ENCODE measurements at places on chromosomes 6 and 20. TPM values are rescaled to one million over a fixed set of nuclear protein-coding genes. Genes with fewer than 3 reads are reported as not detected.

- no peaks in the 10 kb centered on the region for H3K27me3 ChIP-seq
- no peak overlapping the region for H3K4me3 ChIP-seq
- H3K36me3 ChIP-seq = no peaks in the 10 kb centered on the region
- H3K4me1 ChIP-seq = no peaks in the 10 kb centered on the region
Measured at GRCh38 chr6:7479801-7480266, 61.6 kb upstream of the DSP start.

GRCh38 chr6:16471910-16472297, 233.5 kb downstream of the GMPR start:
- H3K4me3 ChIP-seq = no peak overlapping the region
- no peak overlapping the region for H3K27ac ChIP-seq
- no peaks in the 10 kb centered on the region for H3K36me3 ChIP-seq

- no peaks in the 10 kb centered on the region for H3K27me3 ChIP-seq
- no peaks in the 10 kb centered on the region for H3K36me3 ChIP-seq
- peaks cover 8% of the 10 kb centered on the region for H3K4me1 ChIP-seq
Measured at GRCh38 chr20:8431538-8432434, 299.7 kb downstream of the PLCB1 start.

DNA sequence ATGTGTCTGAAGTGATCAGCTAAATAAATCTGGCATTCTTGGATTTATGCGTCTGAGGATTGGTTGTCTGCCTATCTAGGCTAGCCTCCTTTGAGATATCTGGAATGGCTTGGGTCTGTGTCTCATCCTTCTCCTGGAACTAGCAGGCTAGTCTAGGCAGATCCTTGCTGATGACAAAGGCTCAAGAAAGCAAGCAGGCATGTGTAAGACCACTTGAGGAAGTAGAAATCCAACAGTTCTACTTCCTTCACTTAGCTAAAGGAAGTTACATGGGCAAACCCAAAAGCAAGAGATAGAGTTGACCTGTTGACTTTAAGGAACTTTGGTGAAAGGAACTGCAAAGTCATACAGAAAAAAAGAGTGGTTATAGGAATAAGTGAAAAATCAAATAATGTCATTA, 672.6 kb downstream of the MAFB start:
- no peak overlapping the region for H3K4me3 ChIP-seq
- DNase-seq = no peak
- H3K36me3 ChIP-seq = no peaks in the 10 kb centered on the region
- no peaks in the 10 kb centered on the region for H3K27me3 ChIP-seq
- H3K4me1 ChIP-seq = no peaks in the 10 kb centered on the region

DNA sequence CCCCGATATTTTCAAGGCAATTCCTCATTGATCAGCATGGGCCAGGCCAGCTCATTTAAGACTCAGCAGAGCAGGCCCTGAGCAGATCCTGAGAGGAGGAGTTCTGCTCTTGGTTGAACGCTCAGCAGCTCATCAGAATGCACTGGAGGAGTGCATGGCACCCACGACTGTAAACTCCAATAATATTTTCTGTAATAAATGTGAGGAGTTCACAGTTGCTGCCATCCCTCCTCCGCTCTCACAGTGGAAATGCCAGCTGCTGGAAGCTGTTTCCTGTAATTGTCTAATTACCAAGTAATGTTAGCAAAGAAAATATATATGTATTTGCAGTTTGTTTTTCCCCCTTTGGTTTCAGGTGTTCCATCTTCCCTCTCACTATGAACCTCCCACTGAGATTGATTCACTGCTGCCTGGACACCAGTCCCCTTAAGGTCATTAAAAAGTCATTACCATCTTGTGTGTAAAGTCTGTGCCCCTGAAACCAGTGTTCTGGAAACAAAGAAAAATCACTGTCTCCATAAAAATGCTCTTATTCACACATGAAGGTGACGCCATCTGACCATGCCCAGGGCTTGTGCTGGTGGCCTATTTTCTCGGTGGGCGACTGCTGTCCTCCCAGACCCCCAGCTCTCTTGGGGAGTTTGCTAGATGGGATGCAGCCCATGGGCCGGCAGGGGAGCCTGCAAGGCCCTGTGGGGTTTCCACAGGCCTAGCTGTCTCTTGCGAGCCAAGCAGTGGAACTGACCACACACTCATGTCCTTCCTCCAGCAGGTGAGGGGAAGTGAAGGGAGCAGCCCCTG, 374.2 kb downstream of the ZFAND3 start:
- H3K4me1 ChIP-seq = peaks cover 6% of the 10 kb centered on the region
- no peaks in the 10 kb centered on the region for H3K36me3 ChIP-seq
- no peaks in the 10 kb centered on the region for H3K27me3 ChIP-seq
- no peak for DNase-seq
- H3K27ac ChIP-seq = no peak overlapping the region

DNA sequence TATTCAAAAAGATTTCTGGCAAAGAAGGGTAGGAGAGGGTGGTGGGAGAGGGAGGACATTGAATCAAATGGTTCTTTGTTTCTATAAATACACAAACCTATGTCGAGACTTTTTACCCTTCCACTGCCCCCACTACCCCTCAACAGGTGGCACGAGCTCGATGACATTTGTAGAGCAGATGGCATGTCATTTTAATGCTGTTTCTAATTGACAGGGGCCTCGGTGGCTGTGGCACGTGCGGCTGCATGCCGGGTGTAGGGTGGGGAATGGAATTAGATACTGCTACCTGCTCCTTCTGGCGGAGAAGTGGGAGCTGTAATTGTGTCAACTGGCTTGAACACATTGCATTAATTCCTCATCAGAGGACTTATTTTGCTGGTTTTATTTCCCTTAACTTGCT, 29.1 kb upstream of the SASH1 start:
- H3K27me3 ChIP-seq = no peaks in the 10 kb centered on the region
- no peak overlapping the region for H3K4me3 ChIP-seq
- no peaks in the 10 kb centered on the region for H3K36me3 ChIP-seq
- no peaks in the 10 kb centered on the region for H3K4me1 ChIP-seq
- DNase-seq = no peak

GRCh38 chr6:37556881-37557644, 57.4 kb upstream of the CCDC167 start:
- H3K4me3 ChIP-seq = no peak overlapping the region
- DNase-seq = no peak
- H3K36me3 ChIP-seq = no peaks in the 10 kb centered on the region
- H3K27me3 ChIP-seq = no peaks in the 10 kb centered on the region
- peak overlapping the region; percentile 45 for H3K27ac ChIP-seq
- no peaks in the 10 kb centered on the region for H3K4me1 ChIP-seq

- H3K27ac ChIP-seq = no peak overlapping the region
- H3K4me1 ChIP-seq = peaks cover 5% of the 10 kb centered on the region
- H3K27me3 ChIP-seq = no peaks in the 10 kb centered on the region
- no peak overlapping the region for H3K4me3 ChIP-seq
- peaks cover 25% of the 10 kb centered on the region for H3K36me3 ChIP-seq
- no peak for DNase-seq
Measured at GRCh38 chr6:138310821-138311220, 66.9 kb upstream of the SMIM28 start.

- no peak overlapping the region for H3K4me3 ChIP-seq
- no peak overlapping the region for H3K27ac ChIP-seq
- no peaks in the 10 kb centered on the region for H3K4me1 ChIP-seq
- H3K27me3 ChIP-seq = no peaks in the 10 kb centered on the region
- H3K36me3 ChIP-seq = no peaks in the 10 kb centered on the region
- peak; percentile 53 for DNase-seq
Measured at GRCh38 chr6:90356012-90356421, 59.4 kb upstream of the BACH2 start.

DNA sequence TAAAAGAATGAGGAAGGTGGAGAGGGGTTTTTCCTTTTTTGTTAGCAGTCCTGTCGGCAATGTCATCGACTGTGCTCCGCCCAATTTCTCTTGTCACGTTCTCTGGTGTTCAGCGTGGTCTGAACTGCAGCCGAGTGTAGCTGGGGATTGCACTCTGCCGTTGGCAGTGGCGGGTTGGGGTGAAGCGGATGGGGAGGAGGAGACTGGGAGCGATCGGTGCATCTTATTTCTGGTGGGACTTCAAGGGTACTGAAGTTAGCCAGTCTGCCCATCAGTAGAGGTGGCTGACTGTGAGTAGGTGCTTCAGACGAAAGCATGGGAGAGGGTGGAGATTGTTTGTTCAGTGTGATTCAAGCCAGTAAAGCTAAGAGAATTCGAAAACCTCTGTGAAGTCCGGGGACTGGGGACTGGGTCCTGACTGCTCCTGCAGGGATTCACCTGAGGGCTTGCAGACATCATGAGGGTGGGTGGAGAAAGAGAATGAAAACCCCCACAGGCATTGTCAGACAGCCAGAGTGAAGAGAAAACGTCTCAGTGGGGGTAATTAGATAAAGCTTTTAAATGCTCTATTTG, 5.1 kb downstream of the RREB1 start:
- H3K4me3 ChIP-seq = peak overlapping the region; percentile 83
- H3K36me3 ChIP-seq = peaks cover 6% of the 10 kb centered on the region
- peak; percentile 79 for DNase-seq
- H3K27me3 ChIP-seq = no peaks in the 10 kb centered on the region

DNA sequence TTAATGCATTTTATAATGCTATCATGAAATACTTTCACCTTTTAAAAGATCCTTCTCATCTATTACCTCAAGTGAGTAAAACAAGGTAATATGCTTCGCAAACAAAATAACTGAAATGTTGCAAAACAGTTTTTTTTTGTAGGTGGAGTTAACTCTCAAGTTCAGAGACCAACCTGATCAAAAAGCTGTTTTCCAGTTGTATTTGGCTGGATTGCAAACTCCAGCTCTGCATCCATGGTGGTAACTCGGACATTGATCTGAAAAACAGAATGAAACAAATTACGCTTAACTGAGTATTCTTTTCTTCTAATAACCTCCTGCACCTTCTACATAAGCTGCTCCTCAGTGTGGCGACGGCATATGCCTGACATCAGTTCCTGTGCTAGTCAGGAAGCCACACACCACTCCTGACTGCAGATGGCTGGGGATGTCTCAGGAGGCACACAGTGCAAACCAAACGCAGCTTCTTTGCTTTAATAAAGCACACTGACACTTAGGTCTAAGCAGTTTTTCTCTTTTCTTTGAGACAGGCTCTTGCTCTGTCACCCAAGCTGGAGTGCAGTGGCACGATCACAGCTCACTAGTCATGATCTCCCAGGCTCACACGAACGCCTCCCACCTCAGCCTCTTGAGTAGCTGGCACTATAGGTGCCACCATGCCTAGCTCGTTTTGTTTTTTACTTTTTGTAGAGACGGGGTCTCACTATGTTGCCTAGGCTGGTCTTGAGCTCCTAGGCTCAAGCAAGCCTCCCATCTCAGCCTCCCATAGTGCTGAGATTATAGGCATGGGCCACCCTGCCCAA, 29.9 kb downstream of the EZR start:
- H3K27ac ChIP-seq = peak overlapping the region; percentile 65
- H3K36me3 ChIP-seq = peaks cover 63% of the 10 kb centered on the region
- DNase-seq = peak; percentile 44
- peaks cover 10% of the 10 kb centered on the region for H3K4me1 ChIP-seq

DNA sequence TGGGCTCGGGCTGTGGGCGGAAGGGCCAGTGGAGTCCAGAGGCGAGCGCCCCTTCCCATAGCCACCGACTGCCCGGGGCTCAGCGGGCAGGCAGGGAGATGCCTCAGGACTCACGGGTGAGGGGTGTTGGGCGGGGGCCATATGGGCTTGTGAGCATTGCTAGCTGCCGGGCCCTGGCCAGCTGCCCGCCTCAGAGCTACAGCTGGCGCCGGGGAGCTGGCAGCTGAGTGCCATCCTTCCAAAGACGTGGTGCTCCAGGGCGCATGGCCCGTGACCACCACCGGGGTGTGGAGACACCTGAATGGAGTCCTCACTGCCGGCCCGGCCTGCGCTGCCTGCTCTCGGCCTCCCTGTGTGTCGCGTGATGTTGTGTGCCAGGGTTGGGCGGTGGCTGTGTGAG, 10.6 kb upstream of the RBBP8NL start:
- H3K4me3 ChIP-seq = no peak overlapping the region
- no peak for DNase-seq
- H3K27me3 ChIP-seq = no peaks in the 10 kb centered on the region
- no peak overlapping the region for H3K27ac ChIP-seq

DNA sequence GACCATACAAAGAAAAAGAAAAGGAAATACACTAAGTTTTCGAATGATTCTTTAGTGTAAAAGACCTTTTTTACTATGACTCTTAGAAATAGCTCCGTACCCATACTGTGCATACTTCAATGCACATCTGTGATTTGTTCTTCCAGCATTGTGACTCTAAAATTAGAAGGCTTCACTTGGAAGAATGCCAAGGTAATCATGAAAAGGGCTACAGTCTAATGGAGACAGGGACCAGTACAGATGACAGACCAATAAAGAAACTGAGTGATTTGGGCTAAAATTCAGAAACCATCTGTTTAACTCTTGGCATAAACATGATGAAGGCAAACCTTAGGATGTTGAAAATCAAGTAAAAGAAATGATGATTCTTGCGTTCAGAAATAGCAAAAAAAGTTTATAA, 46.3 kb downstream of the CYP39A1 start:
- no peak for DNase-seq
- no peak overlapping the region for H3K27ac ChIP-seq

DNA sequence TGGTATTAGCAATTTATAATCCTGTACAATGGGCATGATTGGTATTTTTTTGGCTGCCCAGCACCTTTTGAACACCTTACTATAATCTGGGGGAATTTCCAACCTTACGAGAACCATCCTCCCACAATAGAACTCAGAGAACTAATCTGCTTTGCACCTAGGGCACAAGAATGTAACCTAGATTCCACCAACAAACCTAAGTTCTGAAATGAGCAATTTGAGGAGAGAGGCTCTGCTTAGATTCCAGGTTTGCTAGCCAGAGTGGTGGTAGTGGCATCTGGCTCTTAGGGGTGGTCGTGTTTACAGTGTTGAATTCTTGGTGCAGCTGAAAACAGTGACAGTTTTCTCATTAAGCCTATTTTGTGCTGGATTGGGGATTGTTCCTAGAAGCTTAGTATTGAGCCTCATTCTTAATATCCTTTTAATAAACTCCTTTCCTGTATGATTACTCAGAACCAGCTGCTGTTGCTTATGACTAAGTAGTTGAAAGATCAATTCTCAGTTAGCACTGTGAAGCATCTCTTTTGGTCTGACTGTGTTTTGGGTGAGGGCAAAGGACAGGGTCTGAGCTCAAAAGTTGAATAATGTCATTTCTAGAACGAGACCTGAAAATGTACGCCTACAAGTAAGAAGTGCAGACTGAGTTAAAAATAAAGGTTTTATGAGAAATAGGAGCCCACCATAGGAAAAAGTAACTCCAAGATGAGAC, 385.6 kb downstream of the CDKAL1 start:
- no peak overlapping the region for H3K4me3 ChIP-seq
- H3K27me3 ChIP-seq = no peaks in the 10 kb centered on the region
- H3K27ac ChIP-seq = no peak overlapping the region
- H3K36me3 ChIP-seq = no peaks in the 10 kb centered on the region
- H3K4me1 ChIP-seq = peaks cover 2% of the 10 kb centered on the region

- peaks cover 3% of the 10 kb centered on the region for H3K4me1 ChIP-seq
- peak overlapping the region; percentile 92 for H3K4me3 ChIP-seq
- H3K27ac ChIP-seq = no peak overlapping the region
- no peak for DNase-seq
Measured at GRCh38 chr20:50110141-50111047, 2.6 kb downstream of the UBE2V1 start.

Gene SRMS
- total RNA-seq = not detected

Gene SYTL3
- 0.20 TPM for total RNA-seq

Gene MYLK2
- total RNA-seq = 0.29 TPM

Gene LY6G6D
- total RNA-seq = not detected

Gene TNF
- total RNA-seq = not detected

Gene RNF144B
- 1.4 TPM for total RNA-seq
